ENCODE measurements at places on chromosomes 11 and 22. TPM values are rescaled to one million over a fixed set of nuclear protein-coding genes. Genes with fewer than 3 reads are reported as not detected.

GRCh38 chr22:20060700-20061480 is 19.2 kb upstream of the DGCR8 start:
- peaks cover 9% of the 10 kb centered on the region for H3K4me1 ChIP-seq
- H3K27ac ChIP-seq, result no peak overlapping the region
- DNase-seq, result no peak
- H3K4me3 ChIP-seq, result no peak overlapping the region
- no peaks in the 10 kb centered on the region for H3K27me3 ChIP-seq

DNA sequence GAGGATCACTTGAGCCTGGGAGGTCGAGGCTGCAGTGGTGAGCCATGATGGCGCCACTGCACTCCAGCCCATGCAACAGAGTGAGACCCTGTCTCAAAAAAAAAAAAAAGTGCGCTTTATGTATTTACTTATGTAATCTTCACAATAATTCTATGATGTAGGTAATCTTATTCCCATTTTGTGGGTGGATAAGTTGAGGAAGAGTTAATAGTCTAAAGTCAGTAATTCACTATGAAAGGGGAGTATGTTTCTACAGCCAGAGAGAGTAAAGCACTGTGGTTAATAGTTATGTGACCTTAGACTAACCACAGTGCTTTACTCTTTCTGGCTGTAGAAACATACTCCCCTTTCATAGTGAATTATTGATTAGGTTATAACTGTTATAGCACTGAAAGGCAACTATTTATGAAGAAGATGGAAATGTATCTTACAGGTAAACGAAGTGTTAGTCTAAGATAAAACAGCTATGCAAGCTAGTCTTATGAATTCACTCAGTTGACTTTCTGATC is 11.9 kb downstream of the CTR9 start:
- no peak for DNase-seq
- H3K36me3 ChIP-seq, result peaks cover 43% of the 10 kb centered on the region
- no peaks in the 10 kb centered on the region for H3K27me3 ChIP-seq
- no peak overlapping the region for H3K27ac ChIP-seq

- H3K36me3 ChIP-seq, result no peaks in the 10 kb centered on the region
- DNase-seq, result no peak
- H3K4me3 ChIP-seq, result no peak overlapping the region
- peaks cover 26% of the 10 kb centered on the region for H3K27me3 ChIP-seq
- H3K4me1 ChIP-seq, result peaks cover 24% of the 10 kb centered on the region
- no peak overlapping the region for H3K27ac ChIP-seq
Observed at GRCh38 chr11:115617767-115618166, 113.6 kb upstream of the CADM1 start.

DNA sequence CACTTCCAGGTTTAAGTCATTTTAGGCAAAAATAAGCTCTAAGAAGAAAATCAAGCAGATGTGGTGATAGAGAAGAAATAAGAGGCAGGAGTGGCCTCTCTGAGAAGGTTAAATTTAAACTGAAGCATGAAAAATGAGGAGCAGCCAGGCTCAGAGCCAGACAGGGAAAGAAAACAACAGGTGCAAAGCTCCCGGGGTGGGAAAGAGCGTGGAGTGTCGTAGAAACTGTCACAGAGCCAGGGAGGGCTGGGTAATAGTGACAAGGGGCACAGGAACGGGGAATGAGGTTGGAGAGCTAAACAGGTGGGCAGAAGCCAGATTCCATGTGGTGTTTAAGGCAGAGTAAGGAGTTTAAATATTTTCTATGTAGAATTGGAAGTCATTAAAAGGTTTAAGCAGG is 132.1 kb upstream of the BLID start:
- H3K36me3 ChIP-seq, result no peaks in the 10 kb centered on the region
- H3K4me3 ChIP-seq, result no peak overlapping the region
- DNase-seq, result peak; percentile 88

GRCh38 chr22:37353839-37354238 is 71.5 kb downstream of the CYTH4 start:
- no peaks in the 10 kb centered on the region for H3K4me1 ChIP-seq
- no peak overlapping the region for H3K27ac ChIP-seq
- peaks cover 20% of the 10 kb centered on the region for H3K27me3 ChIP-seq
- H3K4me3 ChIP-seq, result no peak overlapping the region
- H3K36me3 ChIP-seq, result no peaks in the 10 kb centered on the region

DNA sequence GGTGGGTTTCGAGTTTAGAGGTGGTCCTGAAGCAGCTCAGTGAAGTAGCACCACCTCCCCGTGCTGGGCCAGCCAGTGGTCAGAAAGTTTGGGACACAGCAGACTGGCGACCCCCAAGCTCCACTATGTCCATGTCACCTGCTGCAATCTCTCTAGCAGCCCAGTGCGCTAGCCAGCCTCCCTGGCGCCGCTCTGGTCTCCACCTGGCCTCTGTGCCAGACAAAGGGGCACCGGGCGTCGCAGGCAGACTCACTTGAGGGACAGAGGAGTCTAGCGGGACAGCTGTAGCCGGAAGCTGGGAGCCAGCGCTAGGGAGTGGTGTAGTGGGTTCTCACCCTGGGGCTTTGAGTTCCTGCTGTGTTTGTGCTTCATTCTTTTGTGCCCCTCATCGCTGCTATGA is 25.5 kb downstream of the MYBPC3 start:
- peaks cover 60% of the 10 kb centered on the region for H3K36me3 ChIP-seq
- DNase-seq, result no peak
- H3K27me3 ChIP-seq, result no peaks in the 10 kb centered on the region
- no peak overlapping the region for H3K4me3 ChIP-seq
- H3K4me1 ChIP-seq, result peaks cover 29% of the 10 kb centered on the region

GRCh38 chr11:47572715-47573255 is 6.0 kb downstream of the KBTBD4 start:
- no peak for DNase-seq
- peaks cover 12% of the 10 kb centered on the region for H3K4me1 ChIP-seq
- no peak overlapping the region for H3K27ac ChIP-seq
- no peaks in the 10 kb centered on the region for H3K27me3 ChIP-seq
- H3K4me3 ChIP-seq, result no peak overlapping the region
- peaks cover 61% of the 10 kb centered on the region for H3K36me3 ChIP-seq

- peaks cover 51% of the 10 kb centered on the region for H3K4me1 ChIP-seq
- DNase-seq, result peak; percentile 62
- peak overlapping the region; percentile 100 for H3K27ac ChIP-seq
- peak overlapping the region; percentile 89 for H3K4me3 ChIP-seq
Observed at GRCh38 chr22:37609240-37610152, 862 bp downstream of the GGA1 start.

DNA sequence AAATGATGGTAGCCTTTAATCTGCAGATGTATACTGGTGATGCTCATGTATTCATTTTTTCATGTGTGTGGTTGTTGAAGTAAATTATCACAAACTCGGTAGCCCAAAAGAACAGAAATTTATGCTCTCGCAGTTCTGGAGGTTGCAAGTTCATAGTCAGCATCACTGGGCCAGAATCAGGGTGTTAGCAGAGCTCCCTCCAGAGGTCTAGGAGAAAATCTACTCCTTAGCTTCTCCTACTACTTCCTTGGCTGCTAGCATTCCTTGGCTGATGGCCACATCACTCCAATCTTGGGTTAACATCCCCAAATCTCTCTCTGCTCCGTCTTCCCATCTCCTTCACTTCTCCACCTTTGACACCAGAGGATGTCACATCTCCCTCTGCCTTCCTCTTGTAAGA is 45.3 kb upstream of the GALNT18 start:
- peaks cover 19% of the 10 kb centered on the region for H3K27me3 ChIP-seq
- no peaks in the 10 kb centered on the region for H3K36me3 ChIP-seq
- H3K4me3 ChIP-seq, result no peak overlapping the region
- H3K27ac ChIP-seq, result no peak overlapping the region
- DNase-seq, result no peak

GRCh38 chr11:59562292-59562691 is 51.0 kb downstream of the OR4D9 start:
- peaks cover 7% of the 10 kb centered on the region for H3K27me3 ChIP-seq
- no peak overlapping the region for H3K27ac ChIP-seq
- H3K4me3 ChIP-seq, result no peak overlapping the region
- DNase-seq, result no peak
- no peaks in the 10 kb centered on the region for H3K36me3 ChIP-seq

DNA sequence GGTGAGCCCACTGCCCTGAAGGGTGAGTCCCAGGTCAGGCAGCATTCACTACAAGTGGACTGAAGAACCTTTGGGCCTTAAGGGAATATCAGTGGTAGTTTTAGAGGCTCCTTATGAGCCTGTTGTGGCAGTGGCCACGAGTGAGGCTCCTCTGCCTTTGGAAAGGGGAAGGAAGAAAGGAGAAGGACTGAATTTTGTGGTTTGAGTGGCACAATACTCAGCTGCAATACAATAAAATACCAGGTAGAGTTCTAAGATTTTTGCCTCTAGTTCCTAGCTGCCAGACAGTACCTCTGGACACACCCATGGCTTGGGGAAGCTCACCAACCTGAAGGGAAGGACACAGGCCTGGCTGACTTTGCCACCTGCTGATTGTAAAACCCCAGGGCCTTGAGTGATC is 260.9 kb downstream of the DYNC2H1 start:
- H3K4me3 ChIP-seq, result no peak overlapping the region
- DNase-seq, result no peak
- no peak overlapping the region for H3K27ac ChIP-seq

DNA sequence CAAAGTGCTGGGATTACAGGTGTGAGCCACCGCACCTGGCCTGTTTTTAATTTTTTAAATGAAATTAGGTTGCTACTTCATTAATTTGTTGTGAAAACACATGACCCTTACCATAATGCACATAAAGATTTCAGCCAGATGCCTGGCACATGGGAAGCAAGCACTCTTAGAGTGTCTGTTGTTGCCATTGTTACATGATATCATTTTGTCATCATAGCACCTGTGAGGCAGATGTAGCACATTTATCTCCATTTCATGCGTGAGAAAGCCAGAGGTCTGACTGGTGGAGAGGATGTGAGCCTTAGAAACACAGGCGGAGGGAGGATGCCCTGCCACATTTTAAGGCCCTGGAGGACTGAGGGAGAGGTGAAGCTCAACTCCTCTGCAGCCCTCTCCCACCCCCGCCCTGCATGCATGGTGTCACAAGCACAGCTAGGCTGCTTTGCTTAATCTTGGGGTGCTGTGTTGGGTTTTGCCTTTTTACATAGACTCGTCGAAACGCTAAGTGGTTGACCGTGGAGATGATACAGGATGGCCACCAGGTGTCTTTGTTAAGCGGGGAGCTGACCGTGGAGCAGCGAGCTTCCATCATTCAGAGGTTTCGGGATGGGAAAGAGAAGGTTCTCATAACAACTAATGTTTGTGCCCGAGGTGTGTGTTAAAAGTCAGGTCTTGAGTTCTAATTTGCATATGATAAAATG is 14.0 kb downstream of the DDX25 start:
- no peaks in the 10 kb centered on the region for H3K36me3 ChIP-seq
- H3K4me1 ChIP-seq, result no peaks in the 10 kb centered on the region
- H3K27me3 ChIP-seq, result peaks cover 8% of the 10 kb centered on the region
- DNase-seq, result no peak
- no peak overlapping the region for H3K4me3 ChIP-seq

DNA sequence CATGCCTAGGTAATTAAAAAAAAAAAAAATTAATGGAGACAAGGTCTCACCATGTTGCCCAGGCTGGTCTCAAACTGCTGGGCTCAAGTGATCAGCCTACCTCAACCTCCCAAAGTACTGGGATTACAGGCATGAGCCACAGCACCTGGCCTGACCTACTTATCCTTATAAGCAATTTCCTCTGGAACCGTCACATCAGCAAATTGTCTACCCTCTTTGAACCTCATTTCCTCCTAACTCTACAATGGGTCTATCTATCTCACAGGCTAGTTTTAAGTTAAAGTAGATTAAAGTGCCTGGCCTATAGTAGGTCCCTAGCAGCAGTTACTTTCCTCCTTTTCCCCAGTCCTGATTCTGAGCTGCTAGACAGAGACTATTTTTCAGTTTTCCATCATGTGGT is 43.5 kb downstream of the THAP12 start:
- no peaks in the 10 kb centered on the region for H3K36me3 ChIP-seq
- peaks cover 22% of the 10 kb centered on the region for H3K4me1 ChIP-seq
- DNase-seq, result no peak
- H3K4me3 ChIP-seq, result no peak overlapping the region
- H3K27me3 ChIP-seq, result no peaks in the 10 kb centered on the region

DNA sequence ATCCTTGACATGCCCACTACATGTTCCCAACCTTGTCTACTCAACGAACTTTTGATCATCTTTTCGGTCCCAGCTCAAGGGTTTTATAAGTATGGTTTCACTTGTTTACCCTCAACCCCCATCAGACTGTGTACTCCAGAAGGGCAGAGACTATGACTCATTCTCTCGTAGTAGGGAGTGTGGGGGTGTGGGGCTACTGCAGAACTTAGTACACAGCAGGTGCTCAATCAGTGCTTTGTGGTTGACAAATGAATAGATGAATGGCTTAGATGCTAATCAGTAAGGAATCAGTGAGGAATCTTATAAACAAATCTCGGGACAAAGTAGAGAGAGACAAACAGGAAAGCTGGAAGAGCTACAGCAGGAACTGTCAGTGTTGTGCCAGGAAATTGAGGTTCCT is 151.7 kb upstream of the PLET1 start:
- no peaks in the 10 kb centered on the region for H3K4me1 ChIP-seq
- DNase-seq, result no peak
- H3K4me3 ChIP-seq, result no peak overlapping the region
- no peaks in the 10 kb centered on the region for H3K36me3 ChIP-seq
- H3K27me3 ChIP-seq, result peaks cover 9% of the 10 kb centered on the region

- DNase-seq, result peak; percentile 100
- H3K27me3 ChIP-seq, result no peaks in the 10 kb centered on the region
- H3K36me3 ChIP-seq, result peaks cover 8% of the 10 kb centered on the region
- H3K4me3 ChIP-seq, result peak overlapping the region; percentile 98
- peaks cover 16% of the 10 kb centered on the region for H3K4me1 ChIP-seq
- peak overlapping the region; percentile 99 for H3K27ac ChIP-seq
Observed at GRCh38 chr22:41448189-41448808, 1.7 kb upstream of the TOB2 start.

GRCh38 chr11:46369458-46370152 is 11.9 kb upstream of the MDK start:
- H3K27me3 ChIP-seq, result no peaks in the 10 kb centered on the region
- H3K27ac ChIP-seq, result no peak overlapping the region
- no peak overlapping the region for H3K4me3 ChIP-seq
- DNase-seq, result peak; percentile 65

- H3K4me1 ChIP-seq, result peaks cover 15% of the 10 kb centered on the region
- no peaks in the 10 kb centered on the region for H3K36me3 ChIP-seq
- H3K27ac ChIP-seq, result peak overlapping the region; percentile 92
- H3K4me3 ChIP-seq, result peak overlapping the region; percentile 37
- peak; percentile 92 for DNase-seq
Observed at GRCh38 chr22:41048791-41049717, 43.3 kb upstream of the EP300 start.

GRCh38 chr11:72580642-72580950 is 93.6 kb downstream of the PDE2A start:
- peaks cover 31% of the 10 kb centered on the region for H3K27me3 ChIP-seq
- no peak overlapping the region for H3K4me3 ChIP-seq
- peaks cover 15% of the 10 kb centered on the region for H3K36me3 ChIP-seq
- peaks cover 10% of the 10 kb centered on the region for H3K4me1 ChIP-seq

- H3K4me1 ChIP-seq, result peaks cover 3% of the 10 kb centered on the region
- no peak overlapping the region for H3K27ac ChIP-seq
- H3K27me3 ChIP-seq, result no peaks in the 10 kb centered on the region
- no peaks in the 10 kb centered on the region for H3K36me3 ChIP-seq
- no peak for DNase-seq
Observed at GRCh38 chr11:65822776-65823528, 10.8 kb upstream of the SNX32 start.

RIBC2 gene
- total RNA-seq, result 1.4 TPM

RCOR2 gene
- 11.0 TPM for total RNA-seq

MAJIN gene
- not detected for total RNA-seq

CARD10 gene
- 7.8 TPM for total RNA-seq

CLDN25 gene
- 0.27 TPM for total RNA-seq

PPM1F gene
- 41.7 TPM for total RNA-seq

REXO2 gene
- 52.4 TPM for total RNA-seq

TESMIN gene
- total RNA-seq, result 0.09 TPM
